Activated CD4-positive, alpha-beta T cell treated with anti-CD3 and anti-CD28 coated beads for 4 hours (primary cell): ENCODE measurements at places on chromosomes 3 and 15.

DNA sequence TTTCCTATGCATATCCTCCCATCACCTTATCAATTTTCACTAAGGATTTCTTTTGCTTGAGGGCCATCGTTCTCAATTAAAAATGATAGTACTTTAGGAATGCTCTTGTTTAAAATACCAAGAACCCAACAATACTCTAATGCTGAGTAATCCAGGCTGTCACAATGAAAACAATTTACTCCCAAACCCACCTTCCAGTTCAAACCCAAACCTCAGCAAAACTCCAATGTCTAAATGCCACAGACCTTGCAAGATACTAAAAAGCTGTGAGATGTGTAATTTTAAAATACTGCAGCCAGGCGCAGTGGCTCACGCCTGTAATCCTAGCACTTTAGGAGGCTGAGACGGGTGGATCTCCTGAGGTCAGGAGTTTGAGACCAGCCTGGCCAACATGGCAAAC lies 889.8 kb downstream of the ROBO1 start:
- DNase-seq = no peak

GRCh38 chr3:27345493-27345892 lies 23.7 kb downstream of the NEK10 start:
- no peak for DNase-seq

- DNase-seq = no peak
Measured at GRCh38 chr15:99406120-99406519, 154.8 kb downstream of the LRRC28 start.

DNA sequence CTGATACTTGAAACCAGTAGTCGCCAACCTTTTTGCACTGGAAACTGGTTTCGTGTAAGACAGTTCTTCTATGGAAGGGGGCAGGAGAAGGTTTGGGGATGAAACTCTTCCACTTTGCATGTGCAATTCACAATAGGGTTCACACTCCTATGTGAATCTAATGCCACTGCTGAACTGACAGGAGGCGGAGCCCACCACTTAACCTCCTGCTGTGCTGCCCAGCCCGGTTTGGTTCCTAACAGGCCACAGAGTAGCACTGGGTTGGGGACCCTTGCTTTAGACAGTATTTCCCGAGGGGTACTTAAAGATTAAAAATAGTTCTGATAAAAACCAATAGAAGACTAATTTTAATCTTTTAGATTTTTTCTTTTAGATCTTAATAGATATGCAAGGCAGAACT lies 11.1 kb downstream of the TFG start:
- no peak for DNase-seq

DNA sequence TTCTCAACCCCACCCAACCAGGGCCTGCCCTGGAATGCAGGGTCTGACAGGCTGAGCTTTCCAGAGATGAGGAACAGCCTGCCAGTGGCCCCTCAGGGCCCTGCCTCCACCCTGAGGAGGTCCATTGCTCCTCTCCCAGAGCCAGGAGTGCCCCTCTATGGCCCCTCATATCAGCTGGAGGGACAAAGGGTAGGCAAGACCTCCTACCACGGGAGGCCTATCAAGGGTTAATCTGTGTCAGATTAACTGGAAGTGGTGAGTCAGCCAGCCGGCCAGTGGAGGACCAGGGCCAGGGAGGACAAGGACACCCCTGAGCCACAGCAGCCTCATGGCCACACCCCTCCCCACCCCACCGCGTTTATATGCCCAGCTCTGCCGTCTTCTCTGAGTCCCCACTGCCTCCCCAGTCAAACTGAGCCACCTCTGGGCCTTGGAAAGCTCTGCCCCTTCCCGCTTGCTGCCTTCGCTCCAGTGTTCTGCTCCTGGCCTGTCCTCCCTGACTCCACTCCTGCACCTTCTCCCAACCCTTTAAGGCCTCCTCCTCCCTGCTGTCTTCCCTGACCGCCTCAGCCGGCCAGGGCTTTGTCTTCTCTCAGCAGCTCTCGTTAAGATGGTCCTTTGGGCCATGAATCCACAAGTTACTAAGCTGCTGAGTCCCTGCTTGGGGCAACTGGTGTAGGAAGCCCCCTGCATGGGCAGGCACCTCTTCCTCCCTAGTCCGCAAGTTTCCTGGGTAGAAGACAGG lies 6.5 kb downstream of the CCDC33 start:
- no peak for DNase-seq

- DNase-seq = no peak
Measured at GRCh38 chr3:165393461-165393860, 197.3 kb upstream of the SLITRK3 start.

DNA sequence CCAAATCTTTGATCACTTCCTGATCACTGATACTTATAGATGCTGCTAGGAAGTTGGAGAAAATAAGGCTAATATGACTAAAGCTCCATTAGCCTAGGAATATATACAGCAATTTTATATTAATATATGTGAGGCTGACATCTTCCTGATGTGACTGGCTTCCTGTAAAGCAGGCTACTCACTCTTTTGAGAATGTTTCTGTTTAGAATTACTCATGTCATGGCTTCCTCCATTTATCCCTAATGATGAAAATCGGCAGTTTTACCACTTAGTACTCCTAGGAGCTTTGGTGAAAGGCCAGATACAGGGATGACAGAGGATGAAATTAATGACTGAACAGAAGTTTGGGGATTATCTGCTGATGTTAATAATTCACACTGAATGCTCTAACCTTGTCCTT lies 3.9 kb upstream of the MAP1A start:
- DNase-seq = no peak

GRCh38 chr15:78995921-78996893 lies 51.4 kb upstream of the CTSH start:
- no peak for DNase-seq
